ENCODE measurements at places on chromosomes 7 and 10.

DNA sequence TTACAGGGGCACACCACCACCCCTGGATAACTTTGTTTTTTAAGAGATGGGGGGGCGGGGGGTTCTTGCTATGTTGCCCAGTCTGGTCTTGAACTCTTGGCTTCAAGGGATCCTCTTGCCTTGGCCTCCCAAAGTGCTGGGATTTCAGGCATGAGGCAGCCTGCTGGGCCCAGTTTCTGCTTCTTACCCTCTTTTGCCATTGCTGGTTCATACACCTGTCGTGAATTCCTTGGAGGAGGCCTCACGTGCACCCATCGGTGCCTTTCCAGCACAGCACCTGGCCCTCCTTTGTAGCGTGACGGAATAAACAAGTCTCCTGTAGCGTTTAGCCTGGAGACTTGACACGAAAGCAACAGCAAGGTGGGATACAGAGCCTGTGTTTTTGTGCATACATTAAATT is 75.5 kb downstream of the CARD11 start:
- DNase-seq = no peak

- DNase-seq = peak; percentile 71
Observed at GRCh38 chr7:100568896-100569844, 4.5 kb downstream of the SAP25 start.

- DNase-seq = no peak
Observed at GRCh38 chr10:16690417-16690816, 126.8 kb downstream of the RSU1 start.

DNA sequence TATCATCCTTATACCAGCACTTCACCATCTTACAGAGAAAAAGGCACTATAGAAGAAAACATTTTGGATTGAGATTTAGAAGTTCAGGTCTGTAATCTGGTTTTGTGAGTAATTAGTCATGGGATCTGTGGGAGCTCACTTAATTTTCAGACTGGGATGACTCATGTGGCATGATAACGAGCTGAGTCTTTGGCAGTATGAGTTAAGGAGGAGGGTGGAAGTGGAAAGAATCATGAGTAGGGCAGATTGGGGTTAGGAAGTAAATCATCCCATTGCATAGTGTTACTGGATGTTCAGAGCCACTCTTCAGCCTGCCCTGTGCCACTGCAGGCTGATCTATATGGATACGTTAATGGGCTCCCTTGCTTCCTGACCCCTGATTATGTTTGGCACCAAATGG is 64.9 kb downstream of the ZNF92 start:
- no peak for DNase-seq
